Brain pericyte (primary cell): ENCODE measurements at places on chromosomes 12 and 14.

GRCh38 chr12:54662026-54662425 lies 13.9 kb upstream of the DCD start:
- no peak for DNase-seq

DNA sequence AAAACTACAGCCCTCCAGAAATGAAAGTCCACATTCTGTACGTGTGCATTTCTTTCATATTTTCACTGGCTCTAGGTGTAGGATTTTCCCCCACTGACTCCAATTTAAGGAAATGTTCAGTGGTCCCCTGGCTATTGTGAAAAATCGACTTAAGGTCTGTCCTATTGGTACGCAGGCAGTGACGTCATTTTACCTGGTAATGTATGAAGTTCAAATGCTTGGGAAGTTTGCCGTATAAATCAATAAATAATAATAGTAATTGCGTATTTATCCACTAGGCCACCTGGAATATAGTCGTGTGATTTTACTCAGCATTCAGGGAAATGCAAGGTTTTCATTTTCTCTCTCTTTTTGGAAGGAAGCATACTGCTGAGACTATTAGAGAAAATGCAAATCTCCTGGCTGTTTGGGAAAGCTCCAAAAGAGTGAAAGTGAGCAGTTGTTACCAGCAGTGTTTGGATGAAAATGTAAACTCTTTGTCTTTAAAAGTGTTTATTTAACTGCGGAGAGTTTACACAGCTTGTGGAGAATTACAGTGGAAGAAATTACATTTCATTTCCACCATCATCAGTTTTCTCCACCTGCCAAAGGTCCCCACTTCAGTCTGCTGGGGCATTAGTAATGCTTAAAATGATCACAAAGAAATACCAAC lies 107.0 kb downstream of the EXOC5 start:
- no peak for DNase-seq

- no peak for DNase-seq
These were observed 2.7 kb upstream of the MYRFL start for GRCh38 chr12:69822201-69822860.

GRCh38 chr12:104310751-104311633 lies 7.5 kb downstream of the EID3 start:
- no peak for DNase-seq

GRCh38 chr14:36988568-36988967 lies 183.8 kb downstream of the SLC25A21 start:
- no peak for DNase-seq

DNA sequence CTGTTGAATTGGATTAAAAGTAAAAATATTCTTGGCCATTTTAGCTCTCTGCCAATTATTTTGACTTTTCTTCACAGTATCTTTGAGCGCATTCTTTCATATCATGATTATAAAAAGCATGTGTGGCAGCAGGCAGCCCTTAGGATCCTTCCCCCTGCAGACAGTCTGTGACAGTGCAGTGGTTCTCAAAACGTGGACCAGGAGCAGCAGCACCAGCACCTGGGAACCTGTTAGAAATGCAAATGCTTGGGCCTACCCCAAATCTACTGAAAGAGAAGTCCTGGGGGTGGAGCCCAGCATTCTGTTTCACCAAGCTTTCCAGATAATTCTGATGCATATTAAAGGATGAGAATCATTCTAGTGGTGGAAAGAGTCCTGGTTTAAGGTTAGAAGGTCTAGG lies 155.6 kb downstream of the MON2 start:
- no peak for DNase-seq

DNA sequence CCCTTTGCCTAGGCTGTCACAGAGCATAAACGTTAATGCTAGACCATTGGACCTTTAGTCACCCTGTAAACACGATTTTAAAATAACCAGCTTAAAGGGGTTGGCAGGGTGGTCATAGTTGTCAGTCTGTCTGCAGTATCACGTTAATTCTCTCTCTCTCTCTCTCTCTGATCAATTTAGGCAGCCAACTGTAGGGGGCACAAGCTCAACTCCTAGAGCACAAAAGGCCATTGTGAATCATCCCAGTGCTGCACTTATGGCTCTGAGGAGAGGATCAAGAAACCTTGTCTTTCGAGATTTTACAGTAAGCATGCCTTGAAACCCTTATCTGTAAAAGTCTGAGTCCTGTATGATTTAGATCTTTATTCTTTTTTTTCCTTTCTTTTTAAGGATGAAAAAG lies 97.1 kb downstream of the SCAF11 start:
- no peak for DNase-seq

DNA sequence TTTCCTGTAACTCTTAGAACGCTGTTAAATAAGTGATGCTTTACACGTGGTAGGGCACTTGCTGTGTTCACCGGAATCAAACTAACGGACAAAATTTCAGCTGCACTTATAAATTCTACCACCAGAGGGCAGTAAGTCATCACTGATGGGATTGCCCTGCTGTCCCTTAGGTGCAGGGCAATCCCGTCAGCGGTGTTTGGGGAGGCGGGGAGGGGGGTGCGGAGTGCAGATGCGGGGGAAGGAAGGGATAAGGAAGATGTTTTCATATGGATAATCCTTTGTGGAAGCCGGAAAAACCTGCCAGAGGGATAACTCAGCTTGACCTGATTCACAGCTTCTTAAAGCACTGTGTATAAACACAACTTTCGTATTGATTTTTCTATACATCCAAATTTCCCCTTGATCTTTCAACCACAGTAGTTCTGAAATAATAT lies 21.7 kb upstream of the SLC10A1 start:
- DNase-seq = peak; percentile 39

GRCh38 chr14:90742729-90743128 lies 73.5 kb downstream of the TTC7B start:
- no peak for DNase-seq

DNA sequence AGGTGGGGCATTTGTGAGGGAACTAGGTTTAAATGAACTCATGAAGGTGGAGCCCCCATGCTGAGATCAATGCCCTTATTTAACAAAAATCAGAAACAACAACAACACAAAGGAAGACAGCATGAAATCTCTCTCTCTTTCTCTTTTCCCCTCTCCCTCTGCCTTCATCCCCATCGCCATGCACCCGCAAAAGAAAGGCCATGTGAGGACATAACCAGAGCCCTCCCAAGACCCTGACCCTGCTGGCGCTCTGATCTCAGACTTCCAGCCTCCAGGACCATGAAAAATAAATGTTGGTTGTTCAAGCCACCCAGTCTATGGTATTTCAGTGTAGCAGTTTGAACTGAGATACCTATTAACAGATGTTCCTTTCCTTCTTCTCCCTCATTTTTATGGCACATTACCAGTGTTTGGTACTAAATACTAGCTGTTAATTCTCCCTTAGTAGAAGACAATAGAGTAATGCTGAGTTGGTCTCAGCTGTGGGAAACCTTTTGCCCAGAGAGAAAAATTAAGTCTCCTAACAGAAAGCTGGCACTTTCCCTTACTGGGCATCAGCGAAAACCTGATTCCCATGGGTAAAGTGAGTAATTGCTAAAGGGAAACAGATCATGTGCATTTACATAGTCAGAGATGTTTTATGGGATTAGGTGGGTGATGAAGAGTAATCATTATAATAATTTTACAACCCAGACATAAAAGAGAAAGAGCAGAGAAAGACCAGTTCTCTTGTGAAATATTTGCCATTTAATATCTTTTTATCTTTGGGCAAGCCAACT lies 264.0 kb upstream of the PLEKHG7 start:
- DNase-seq = no peak

- DNase-seq = no peak
These were observed 2.5 kb upstream of the RAP1B start for GRCh38 chr12:68608191-68608590.

DNA sequence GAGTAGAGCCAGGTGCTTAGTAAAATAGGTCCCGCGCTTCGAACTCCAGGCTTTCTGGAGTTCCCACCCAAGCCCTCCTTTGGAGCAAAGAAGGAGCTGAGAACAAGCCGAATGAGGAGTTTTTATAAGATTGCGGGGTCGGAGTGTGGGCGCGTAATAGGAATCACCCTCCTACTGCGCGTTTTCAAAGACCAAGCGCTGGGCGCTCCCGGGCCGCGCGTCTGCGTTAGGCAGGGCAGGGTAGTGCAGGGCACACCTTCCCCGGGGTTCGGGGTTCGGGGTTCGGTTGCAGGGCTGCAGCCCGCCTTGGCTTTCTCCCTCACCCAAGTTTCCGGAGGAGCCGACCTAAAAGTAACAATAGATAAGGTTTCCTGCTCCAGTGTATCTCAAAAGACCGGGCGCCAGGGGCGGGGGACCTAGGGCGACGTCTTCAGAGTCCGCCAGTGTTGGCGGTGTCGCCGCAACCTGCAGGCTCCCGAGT lies 3.6 kb downstream of the SSTR1 start:
- no peak for DNase-seq

DNA sequence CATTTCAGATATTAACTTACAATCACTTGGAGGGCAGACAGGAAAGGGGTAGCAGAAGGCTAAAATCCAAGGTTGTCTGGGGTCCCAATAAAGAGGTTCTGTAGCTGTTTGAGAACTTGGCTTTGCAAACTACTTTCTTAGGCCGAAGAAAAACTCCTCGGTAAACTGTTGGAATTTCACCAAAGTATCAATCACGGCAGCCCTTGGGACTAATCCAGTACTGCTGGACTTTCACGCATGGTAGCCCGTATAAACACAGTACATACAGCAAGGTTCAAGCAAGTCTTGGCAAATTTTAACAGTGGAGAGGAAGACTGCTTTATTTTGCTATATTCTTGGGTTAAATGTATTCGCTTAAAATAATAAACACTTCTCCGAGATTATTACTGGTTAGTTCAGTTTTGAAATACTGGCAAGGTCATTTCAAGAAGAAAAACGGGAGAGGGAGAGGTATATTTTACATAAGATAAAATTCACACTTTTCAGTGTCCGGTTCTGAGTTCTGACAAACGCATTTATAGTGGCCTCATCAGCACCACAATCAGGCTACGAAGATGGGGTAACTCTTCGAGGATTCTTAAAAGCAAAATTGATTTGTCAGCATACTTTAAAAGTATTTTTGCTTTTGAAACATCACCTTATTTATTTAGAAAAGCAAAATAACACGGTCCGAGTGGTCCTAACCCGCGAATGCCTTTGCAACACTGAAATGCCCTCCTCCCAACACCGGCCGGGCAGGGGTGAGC lies 1.3 kb downstream of the SETD3 start:
- DNase-seq = no peak

- no peak for DNase-seq
These were observed 122.7 kb upstream of the FAR2 start for GRCh38 chr12:29026419-29026818.

GRCh38 chr12:56633468-56634241 lies 3.5 kb upstream of the BAZ2A start:
- DNase-seq = no peak

DNA sequence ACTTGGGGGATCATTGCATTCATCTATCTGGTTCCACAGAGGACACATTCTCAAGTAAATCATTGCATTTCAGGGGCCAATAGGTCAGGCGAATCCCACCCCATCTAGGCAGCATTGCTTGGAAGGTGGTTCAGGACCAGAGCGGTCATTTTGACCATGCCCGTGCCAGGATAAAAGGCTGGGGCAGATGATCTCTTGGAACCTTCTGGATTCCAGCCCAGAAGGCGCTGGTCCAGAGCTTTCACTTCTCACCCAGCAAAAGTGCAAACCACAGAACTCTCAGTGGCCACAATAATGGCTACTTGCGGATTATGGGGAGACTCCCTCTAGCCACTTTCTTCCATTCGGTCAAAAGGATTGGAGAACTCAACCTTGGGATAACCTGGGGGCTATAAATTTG lies 595 bp upstream of the KRT85 start:
- no peak for DNase-seq
